ENCODE measurements at places on chromosomes 4 and X. TPM values are rescaled to one million over a fixed set of nuclear protein-coding genes. Genes with fewer than 3 reads are reported as not detected.

The FAM9B gene
- total RNA-seq, result not detected

The GRIPAP1 gene
- total RNA-seq, result 116 TPM

DNA sequence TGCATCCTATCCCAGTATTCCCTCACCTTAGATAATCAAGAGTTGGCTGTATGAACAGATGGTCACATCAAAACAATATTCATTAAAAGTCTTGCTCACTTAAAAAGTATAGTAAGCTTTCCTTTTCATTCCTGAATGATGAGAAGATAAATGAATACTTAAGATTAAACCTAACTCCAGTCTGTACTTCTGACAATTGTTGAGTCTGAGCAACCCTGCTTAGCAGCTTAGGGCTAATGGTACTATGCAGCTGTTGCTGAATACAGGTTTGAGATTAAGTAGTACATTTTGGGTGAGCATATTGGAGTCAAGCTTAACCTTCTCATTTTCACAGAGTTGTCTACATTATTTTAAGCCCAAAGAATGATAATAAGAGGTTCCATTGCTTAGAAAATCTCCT is 121.7 kb upstream of the ETNPPL start:
- no peak for DNase-seq
- peaks cover 4% of the 10 kb centered on the region for H3K4me1 ChIP-seq
- H3K4me3 ChIP-seq, result no peak overlapping the region
- no peaks in the 10 kb centered on the region for H3K36me3 ChIP-seq
- no peak overlapping the region for H3K27ac ChIP-seq
- peaks cover 6% of the 10 kb centered on the region for H3K27me3 ChIP-seq

GRCh38 chr4:165355900-165356300 is 22.9 kb upstream of the CPE start:
- no peaks in the 10 kb centered on the region for H3K36me3 ChIP-seq
- H3K27ac ChIP-seq, result no peak overlapping the region
- H3K27me3 ChIP-seq, result peaks cover 37% of the 10 kb centered on the region
- no peak for DNase-seq
- H3K4me1 ChIP-seq, result peaks cover 3% of the 10 kb centered on the region

DNA sequence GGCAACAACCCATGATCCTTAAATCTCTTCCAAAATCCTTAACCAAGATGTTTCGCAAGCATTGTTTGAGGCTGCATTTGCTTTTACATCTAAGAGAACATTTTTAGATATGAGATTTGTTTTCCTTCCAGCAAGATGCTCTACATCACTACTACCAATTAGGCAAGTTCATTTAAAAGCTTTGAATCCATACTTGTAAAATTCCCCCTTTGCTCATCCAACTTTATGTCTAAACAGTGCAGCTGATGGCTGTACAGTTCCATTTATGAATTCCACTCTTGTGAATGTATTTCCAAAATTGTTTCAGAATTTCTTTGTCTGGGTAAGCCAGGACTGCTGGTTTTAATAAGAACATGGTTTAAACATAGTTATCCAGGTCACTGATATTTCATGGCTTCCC is 31.5 kb downstream of the RAI2 start:
- no peak for DNase-seq
- H3K4me3 ChIP-seq, result no peak overlapping the region
- no peaks in the 10 kb centered on the region for H3K36me3 ChIP-seq
- no peak overlapping the region for H3K27ac ChIP-seq
- H3K27me3 ChIP-seq, result no peaks in the 10 kb centered on the region

DNA sequence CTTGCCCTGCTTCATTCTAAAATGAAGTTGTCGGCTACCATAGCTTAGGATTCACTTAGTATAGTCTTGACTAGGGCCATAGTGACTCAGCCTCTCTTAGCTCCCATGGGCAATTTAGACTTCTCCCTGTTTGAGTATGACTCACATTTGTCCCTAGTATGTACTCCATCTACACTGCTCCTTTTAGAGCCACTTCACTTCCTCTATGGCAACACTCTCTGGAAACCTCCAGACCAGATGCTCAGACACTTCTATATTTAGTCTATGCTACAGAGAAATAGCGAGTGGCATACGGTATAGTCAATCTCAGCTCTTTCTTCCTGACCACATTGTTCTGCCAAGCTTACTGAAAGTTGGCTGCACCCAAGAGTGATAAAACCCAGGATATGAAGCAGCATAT is 11.2 kb downstream of the MEPE start:
- H3K27me3 ChIP-seq, result peaks cover 44% of the 10 kb centered on the region
- DNase-seq, result no peak
- H3K4me3 ChIP-seq, result no peak overlapping the region
- peaks cover 2% of the 10 kb centered on the region for H3K4me1 ChIP-seq
- H3K36me3 ChIP-seq, result no peaks in the 10 kb centered on the region
- no peak overlapping the region for H3K27ac ChIP-seq

GRCh38 chr4:11537846-11538245 is 109.2 kb upstream of the HS3ST1 start:
- H3K4me1 ChIP-seq, result no peaks in the 10 kb centered on the region
- no peak overlapping the region for H3K27ac ChIP-seq
- DNase-seq, result no peak
- peaks cover 3% of the 10 kb centered on the region for H3K27me3 ChIP-seq

- H3K4me3 ChIP-seq, result no peak overlapping the region
- no peaks in the 10 kb centered on the region for H3K27me3 ChIP-seq
- DNase-seq, result no peak
- H3K36me3 ChIP-seq, result no peaks in the 10 kb centered on the region
- no peak overlapping the region for H3K27ac ChIP-seq
Measured at GRCh38 chr4:54819034-54819433, 161.3 kb downstream of the KIT start.

- H3K4me1 ChIP-seq, result no peaks in the 10 kb centered on the region
- H3K27ac ChIP-seq, result no peak overlapping the region
- no peak overlapping the region for H3K4me3 ChIP-seq
- no peak for DNase-seq
- no peaks in the 10 kb centered on the region for H3K36me3 ChIP-seq
Measured at GRCh38 chrX:153777261-153778090, 3.4 kb upstream of the SRPK3 start.

All from activated naive CD8-positive, alpha-beta T cell treated with anti-CD3 and anti-CD28 coated beads, Interleukin-2, amount 10 ng/mL, durations not matched to agents 7 days and 5 days (primary cell).